ENCODE measurements at places on chromosomes 2 and 18. TPM values are rescaled to one million over a fixed set of nuclear protein-coding genes. Genes with fewer than 3 reads are reported as not detected.

The UGT1A7 gene
- not detected for total RNA-seq

The MTCL1 gene
- total RNA-seq: 20.9 TPM

The SOWAHC gene
- total RNA-seq: 5.4 TPM

The SLC14A1 gene
- total RNA-seq: 1.3 TPM

The TTN gene
- 1,236 TPM for total RNA-seq

The KIF1A gene
- total RNA-seq: 7.3 TPM

The ST8SIA5 gene
- total RNA-seq: 1.0 TPM

The CHRNG gene
- total RNA-seq: 77.7 TPM

The SERPINB7 gene
- not detected for total RNA-seq

The DYNAP gene
- not detected for total RNA-seq

The HJURP gene
- 6.2 TPM for total RNA-seq

The CHRND gene
- 83.7 TPM for total RNA-seq

DNA sequence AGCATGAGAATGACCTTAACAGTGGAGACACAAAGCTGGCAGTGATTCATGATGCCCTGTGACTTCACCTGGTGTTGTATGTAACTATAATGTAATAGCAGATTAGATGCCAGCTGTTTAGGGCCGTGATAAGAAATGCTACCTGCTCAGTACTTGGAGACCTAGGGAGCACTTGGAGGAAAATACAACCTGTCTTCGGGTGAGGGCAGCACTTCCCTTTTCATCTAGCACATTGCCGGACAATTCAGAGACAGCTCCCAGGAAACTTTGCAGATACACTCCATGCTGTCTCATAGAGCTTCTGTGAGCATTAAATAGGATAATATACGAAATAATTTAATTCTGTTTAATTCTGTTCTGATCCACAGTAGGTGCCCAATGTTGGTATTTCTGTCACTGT lies 668.5 kb downstream of the TSN start:
- H3K27ac ChIP-seq: no peak overlapping the region
- H3K4me1 ChIP-seq: no peaks in the 10 kb centered on the region
- no peak for DNase-seq
- H3K4me3 ChIP-seq: no peak overlapping the region
- H3K36me3 ChIP-seq: no peaks in the 10 kb centered on the region

- no peak overlapping the region for H3K27ac ChIP-seq
- DNase-seq: peak; percentile 78
- H3K27me3 ChIP-seq: peaks cover 16% of the 10 kb centered on the region
- H3K4me3 ChIP-seq: no peak overlapping the region
- no peaks in the 10 kb centered on the region for H3K36me3 ChIP-seq
Observed at GRCh38 chr2:26612522-26613240, 28.5 kb downstream of the CIB4 start.

- no peak for DNase-seq
- no peaks in the 10 kb centered on the region for H3K27me3 ChIP-seq
- no peak overlapping the region for H3K27ac ChIP-seq
- no peak overlapping the region for H3K4me3 ChIP-seq
Observed at GRCh38 chr2:133710613-133711012, 142.3 kb upstream of the NCKAP5 start.

DNA sequence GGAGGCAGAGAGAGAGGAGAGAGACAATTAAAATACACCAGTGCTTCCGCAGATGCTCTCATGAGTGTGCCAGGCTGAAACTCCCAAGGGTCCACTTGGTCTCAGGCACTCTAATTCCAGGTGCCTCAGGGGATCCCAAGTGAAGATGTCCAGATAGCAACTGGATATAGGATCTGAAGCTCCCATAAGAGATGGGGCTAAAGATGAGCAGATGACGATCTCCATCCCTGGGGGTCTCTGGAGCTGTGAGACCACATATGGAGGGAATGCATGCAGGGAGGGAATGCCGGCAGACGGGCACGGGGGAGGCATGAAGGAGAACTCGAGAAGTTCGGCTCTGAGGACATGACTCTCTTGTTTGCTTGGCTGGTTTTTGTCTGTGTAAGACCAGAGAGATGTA lies 223.7 kb upstream of the RAB6C start:
- DNase-seq: no peak
- H3K27me3 ChIP-seq: no peaks in the 10 kb centered on the region
- H3K36me3 ChIP-seq: no peaks in the 10 kb centered on the region
- peaks cover 14% of the 10 kb centered on the region for H3K4me1 ChIP-seq
- H3K4me3 ChIP-seq: no peak overlapping the region

DNA sequence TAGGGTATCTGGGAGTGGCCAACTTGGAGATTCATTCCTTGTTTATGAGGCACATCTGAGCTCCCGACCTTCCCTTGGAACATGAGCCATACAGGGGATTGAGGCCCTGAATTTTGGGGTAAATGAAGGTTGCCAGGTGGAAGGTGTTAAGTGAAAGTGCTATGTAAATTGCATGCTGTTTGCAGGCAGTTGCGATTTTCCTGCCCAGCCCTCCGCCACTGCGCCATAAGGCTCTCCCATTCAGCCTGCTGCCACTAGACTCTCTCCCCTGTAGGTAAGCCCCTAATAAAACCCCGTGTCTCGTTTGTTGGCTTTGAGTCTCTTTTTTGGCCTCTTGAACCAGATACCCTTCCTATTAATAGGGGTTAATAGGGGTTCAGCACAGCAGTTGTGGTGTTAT lies 33.8 kb downstream of the PCARE start:
- no peak overlapping the region for H3K27ac ChIP-seq
- no peaks in the 10 kb centered on the region for H3K36me3 ChIP-seq
- no peak for DNase-seq
- peaks cover 2% of the 10 kb centered on the region for H3K27me3 ChIP-seq
- peaks cover 20% of the 10 kb centered on the region for H3K4me1 ChIP-seq

DNA sequence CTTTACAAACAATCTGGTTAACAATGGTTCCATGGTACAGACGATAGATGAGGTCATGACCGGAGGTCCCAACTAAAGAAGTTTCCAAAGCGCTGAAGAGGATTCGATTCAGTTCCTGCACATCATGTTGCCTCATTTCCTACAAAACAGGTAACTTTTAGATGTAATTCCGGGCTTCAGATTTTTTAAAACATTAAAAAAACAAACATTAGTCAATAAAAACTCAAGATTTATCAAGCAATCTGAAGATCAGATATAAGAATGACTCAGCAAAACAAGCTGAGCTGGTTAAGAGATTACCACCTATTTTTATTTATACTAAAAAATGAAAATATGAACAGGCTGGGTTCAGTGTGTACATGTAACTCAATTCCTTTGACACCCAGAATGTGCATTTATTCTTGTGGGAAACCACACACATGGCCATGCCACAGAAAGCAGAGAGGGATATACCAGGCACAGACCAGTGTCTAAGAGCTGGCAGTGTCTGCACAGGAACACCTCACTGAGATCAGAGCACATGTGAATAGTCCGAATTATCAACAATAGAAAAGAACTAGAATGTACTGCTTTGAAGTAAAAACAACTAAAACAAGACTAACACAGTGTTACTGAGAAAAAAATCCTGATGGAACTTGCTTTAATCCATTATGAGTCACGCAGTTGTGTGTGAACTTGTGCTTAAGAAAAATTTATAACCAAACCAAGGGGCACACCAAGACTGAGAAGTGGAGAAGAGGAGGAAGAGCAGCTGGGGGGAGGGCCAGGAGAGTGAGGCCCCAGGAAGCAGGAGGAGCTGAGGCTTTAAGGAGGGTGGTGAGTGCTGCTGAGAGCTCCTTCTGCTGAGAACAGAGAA lies 9.5 kb downstream of the USP40 start:
- DNase-seq: no peak
- no peaks in the 10 kb centered on the region for H3K4me1 ChIP-seq
- H3K36me3 ChIP-seq: peaks cover 11% of the 10 kb centered on the region
- no peaks in the 10 kb centered on the region for H3K27me3 ChIP-seq
- H3K4me3 ChIP-seq: no peak overlapping the region

- H3K4me3 ChIP-seq: no peak overlapping the region
- no peak overlapping the region for H3K27ac ChIP-seq
- no peaks in the 10 kb centered on the region for H3K4me1 ChIP-seq
- no peaks in the 10 kb centered on the region for H3K36me3 ChIP-seq
- DNase-seq: no peak
Observed at GRCh38 chr18:4836141-4836540, 360.9 kb downstream of the AKAIN1 start.

GRCh38 chr2:197708331-197708730 lies 3.2 kb downstream of the MARS2 start:
- DNase-seq: no peak
- no peak overlapping the region for H3K4me3 ChIP-seq
- H3K27ac ChIP-seq: no peak overlapping the region
- H3K27me3 ChIP-seq: no peaks in the 10 kb centered on the region

GRCh38 chr18:65751155-65752085 lies 608 bp downstream of the CDH7 start:
- no peak overlapping the region for H3K27ac ChIP-seq
- peaks cover 10% of the 10 kb centered on the region for H3K4me1 ChIP-seq
- no peaks in the 10 kb centered on the region for H3K36me3 ChIP-seq
- peak; percentile 34 for DNase-seq
- peaks cover 24% of the 10 kb centered on the region for H3K27me3 ChIP-seq

GRCh38 chr2:12440731-12441130 lies 276.0 kb upstream of the TRIB2 start:
- DNase-seq: no peak
- no peaks in the 10 kb centered on the region for H3K27me3 ChIP-seq
- no peaks in the 10 kb centered on the region for H3K4me1 ChIP-seq

- no peak for DNase-seq
- H3K27me3 ChIP-seq: no peaks in the 10 kb centered on the region
- no peak overlapping the region for H3K27ac ChIP-seq
Observed at GRCh38 chr2:67456428-67456827, 59.3 kb downstream of the ETAA1 start.

DNA sequence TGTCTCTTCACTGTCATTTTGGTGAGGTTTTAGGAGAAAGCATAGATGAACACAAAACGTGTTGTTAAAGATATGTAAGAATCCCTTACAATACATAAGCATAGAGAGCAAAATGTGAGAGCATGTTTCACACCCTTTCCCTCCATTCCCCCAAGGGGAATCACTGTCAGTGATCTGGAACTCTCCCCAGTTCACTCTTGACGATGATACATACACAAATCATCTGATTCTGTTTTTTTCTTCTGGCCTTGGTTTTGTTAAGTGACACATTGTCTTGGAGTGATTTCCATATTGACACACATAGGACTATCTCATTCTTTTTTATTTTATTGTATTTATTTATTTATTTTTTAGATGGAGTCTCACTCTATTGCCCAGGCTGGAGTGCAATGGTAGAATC lies 53.7 kb upstream of the TANC1 start:
- DNase-seq: no peak
- no peaks in the 10 kb centered on the region for H3K36me3 ChIP-seq
- no peak overlapping the region for H3K4me3 ChIP-seq

DNA sequence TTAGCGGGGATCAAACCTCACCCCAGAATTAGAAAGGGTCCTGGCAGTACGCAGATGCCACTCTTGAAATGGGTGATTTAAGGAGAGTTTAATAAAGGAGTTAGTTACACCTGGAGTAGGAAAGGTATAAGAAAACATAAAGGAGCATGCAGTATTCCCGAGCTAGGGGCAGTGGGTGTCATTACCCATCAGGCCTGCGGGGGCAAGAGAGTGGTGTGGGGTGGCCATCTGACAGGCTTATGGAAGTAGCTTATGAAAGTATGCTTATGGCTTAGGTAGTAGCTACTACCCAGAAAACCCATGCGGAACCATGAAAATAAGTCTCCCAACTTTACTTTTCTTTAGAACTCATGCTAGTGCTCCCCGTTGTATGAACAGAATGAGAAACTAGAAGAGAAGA lies 568.9 kb upstream of the ACVR2A start:
- no peak overlapping the region for H3K27ac ChIP-seq
- H3K4me3 ChIP-seq: no peak overlapping the region

GRCh38 chr2:192190474-192190873 lies 4.3 kb downstream of the TMEFF2 start:
- peak; percentile 68 for DNase-seq
- no peak overlapping the region for H3K27ac ChIP-seq
- H3K36me3 ChIP-seq: no peaks in the 10 kb centered on the region
- H3K4me3 ChIP-seq: no peak overlapping the region
- peaks cover 13% of the 10 kb centered on the region for H3K4me1 ChIP-seq

DNA sequence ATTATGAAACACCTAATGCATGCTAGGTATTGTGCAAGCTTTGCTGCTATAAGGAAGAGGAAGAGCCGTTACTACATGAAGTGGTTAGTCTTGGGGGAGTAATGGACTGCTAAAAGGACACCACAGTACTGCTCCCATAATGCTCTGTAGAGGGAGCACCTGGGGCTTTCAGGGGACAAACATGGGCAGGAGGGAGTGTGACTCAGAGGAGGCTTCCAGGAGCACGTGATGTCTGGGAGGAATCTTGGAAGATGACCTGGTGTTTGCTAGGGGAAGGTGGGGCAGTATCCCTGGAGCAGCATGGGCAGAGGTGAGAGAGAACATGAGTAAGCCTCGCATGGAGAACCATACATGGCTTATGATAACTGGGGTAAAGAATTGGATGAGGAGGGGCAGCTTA lies 18.8 kb downstream of the MAPK4 start:
- H3K36me3 ChIP-seq: no peaks in the 10 kb centered on the region
- H3K4me1 ChIP-seq: peaks cover 6% of the 10 kb centered on the region
- H3K4me3 ChIP-seq: no peak overlapping the region
- H3K27ac ChIP-seq: no peak overlapping the region
- DNase-seq: no peak

GRCh38 chr2:207142461-207142860 lies 23.3 kb downstream of the KLF7 start:
- peaks cover 11% of the 10 kb centered on the region for H3K36me3 ChIP-seq
- H3K4me3 ChIP-seq: no peak overlapping the region
- no peaks in the 10 kb centered on the region for H3K27me3 ChIP-seq
- DNase-seq: no peak
- H3K4me1 ChIP-seq: peaks cover 26% of the 10 kb centered on the region
- peak overlapping the region; percentile 92 for H3K27ac ChIP-seq

GRCh38 chr18:50280707-50281294 lies 522 bp downstream of the MBD1 start:
- peak overlapping the region; percentile 93 for H3K27ac ChIP-seq
- H3K4me3 ChIP-seq: peak overlapping the region; percentile 90
- peaks cover 18% of the 10 kb centered on the region for H3K4me1 ChIP-seq
- no peak for DNase-seq

GRCh38 chr2:43537137-43537536 lies 58.7 kb downstream of the THADA start:
- H3K4me1 ChIP-seq: no peaks in the 10 kb centered on the region
- H3K4me3 ChIP-seq: no peak overlapping the region
- H3K27me3 ChIP-seq: no peaks in the 10 kb centered on the region

GRCh38 chr2:25960920-25961319 lies 21.4 kb downstream of the KIF3C start:
- H3K4me1 ChIP-seq: peaks cover 3% of the 10 kb centered on the region
- H3K27me3 ChIP-seq: no peaks in the 10 kb centered on the region
- no peak overlapping the region for H3K4me3 ChIP-seq
